ENCODE measurements at places on chromosomes 7 and 10. TPM values are rescaled to one million over a fixed set of nuclear protein-coding genes. Genes with fewer than 3 reads are reported as not detected.

- peak; percentile 69 for DNase-seq
Observed at GRCh38 chr10:101217450-101218281, 11.6 kb downstream of the LBX1 start.

DNA sequence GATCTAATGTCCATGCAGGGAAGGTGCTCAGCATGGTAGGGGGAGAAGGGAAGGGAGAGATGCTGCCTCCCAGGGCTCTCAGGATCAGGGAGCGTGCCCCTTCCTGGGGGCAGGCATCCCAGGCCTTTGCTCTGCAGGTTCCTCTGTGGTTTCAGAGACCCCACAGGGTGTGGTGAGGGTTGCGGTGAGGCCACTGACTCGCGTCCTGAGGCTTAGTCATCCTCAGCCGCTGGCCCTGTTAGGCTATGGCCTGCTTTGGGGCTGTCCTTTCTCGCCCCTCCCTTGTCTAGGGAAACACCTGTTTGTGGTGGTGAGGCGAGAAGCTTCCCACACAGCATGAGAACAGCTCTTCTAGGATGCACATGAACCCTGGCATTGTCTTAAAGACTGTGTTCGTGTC, 558.3 kb upstream of the FOXK1 start:
- DNase-seq = no peak

- DNase-seq = no peak
Observed at GRCh38 chr10:128952856-128953255, 514.2 kb upstream of the MGMT start.

Gene SFR1
- 12.1 TPM for total RNA-seq

DNA sequence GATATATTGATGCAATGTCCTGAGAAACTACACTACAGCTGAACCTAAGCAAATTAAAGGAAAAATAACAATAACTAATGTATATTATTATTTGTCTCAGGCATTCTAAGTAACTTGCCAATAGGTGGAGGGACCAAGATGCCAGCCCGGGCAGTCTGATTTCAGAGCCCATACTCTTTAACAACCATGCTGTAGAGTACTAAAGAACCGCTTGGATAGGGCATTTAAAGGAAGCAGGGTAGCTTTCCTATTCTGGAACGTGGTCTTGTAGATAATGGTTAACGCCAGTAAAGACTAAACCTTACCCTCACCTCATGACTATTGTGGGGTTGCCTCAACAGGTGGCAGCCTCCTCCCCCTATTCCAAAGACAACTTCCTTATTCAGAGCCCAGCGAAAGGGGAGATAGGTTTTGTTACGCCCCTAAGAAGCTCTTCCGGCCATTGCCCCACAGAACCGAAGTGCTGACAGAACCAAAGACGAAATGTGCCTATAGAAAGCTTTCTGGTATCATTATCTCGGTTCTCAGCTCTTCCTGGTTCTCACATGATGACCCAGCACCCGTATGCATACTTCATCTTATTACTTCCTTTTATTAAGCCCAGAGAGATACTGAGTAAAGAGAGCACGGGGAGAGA, 707 bp upstream of the C1GALT1 start:
- DNase-seq = peak; percentile 86

- no peak for DNase-seq
Observed at GRCh38 chr10:60461688-60462087, 72.0 kb upstream of the ANK3 start.

Gene CTAGE8
- total RNA-seq = 2.0 TPM

Gene NAT16
- total RNA-seq = not detected

GRCh38 chr7:75732764-75733630, 5.7 kb downstream of the HIP1 start:
- DNase-seq = no peak

Gene WDFY4
- total RNA-seq = 0.05 TPM

GRCh38 chr7:98204670-98205069, 6.6 kb upstream of the BHLHA15 start:
- no peak for DNase-seq

Gene ANKRD22
- total RNA-seq = 0.12 TPM

Gene SYT15B
- total RNA-seq = 0.12 TPM

DNA sequence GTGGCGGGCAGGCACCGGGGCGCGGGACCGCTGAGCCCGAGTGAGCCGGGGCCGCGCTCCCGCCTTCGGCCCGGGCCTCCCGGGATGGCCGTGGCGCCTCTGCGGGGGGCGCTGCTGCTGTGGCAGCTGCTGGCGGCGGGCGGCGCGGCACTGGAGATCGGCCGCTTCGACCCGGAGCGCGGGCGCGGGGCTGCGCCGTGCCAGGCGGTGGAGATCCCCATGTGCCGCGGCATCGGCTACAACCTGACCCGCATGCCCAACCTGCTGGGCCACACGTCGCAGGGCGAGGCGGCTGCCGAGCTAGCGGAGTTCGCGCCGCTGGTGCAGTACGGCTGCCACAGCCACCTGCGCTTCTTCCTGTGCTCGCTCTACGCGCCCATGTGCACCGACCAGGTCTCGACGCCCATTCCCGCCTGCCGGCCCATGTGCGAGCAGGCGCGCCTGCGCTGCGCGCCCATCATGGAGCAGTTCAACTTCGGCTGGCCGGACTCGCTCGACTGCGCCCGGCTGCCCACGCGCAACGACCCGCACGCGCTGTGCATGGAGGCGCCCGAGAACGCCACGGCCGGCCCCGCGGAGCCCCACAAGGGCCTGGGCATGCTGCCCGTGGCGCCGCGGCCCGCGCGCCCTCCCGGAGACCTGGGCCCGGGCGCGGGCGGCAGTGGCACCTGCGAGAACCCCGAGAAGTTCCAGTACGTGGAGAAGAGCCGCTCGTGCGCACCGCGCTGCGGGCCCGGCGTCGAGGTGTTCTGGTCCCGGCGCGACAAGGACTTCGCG, 534 bp downstream of the FZD9 start:
- no peak for DNase-seq

Gene PNLIP
- total RNA-seq = not detected

DNA sequence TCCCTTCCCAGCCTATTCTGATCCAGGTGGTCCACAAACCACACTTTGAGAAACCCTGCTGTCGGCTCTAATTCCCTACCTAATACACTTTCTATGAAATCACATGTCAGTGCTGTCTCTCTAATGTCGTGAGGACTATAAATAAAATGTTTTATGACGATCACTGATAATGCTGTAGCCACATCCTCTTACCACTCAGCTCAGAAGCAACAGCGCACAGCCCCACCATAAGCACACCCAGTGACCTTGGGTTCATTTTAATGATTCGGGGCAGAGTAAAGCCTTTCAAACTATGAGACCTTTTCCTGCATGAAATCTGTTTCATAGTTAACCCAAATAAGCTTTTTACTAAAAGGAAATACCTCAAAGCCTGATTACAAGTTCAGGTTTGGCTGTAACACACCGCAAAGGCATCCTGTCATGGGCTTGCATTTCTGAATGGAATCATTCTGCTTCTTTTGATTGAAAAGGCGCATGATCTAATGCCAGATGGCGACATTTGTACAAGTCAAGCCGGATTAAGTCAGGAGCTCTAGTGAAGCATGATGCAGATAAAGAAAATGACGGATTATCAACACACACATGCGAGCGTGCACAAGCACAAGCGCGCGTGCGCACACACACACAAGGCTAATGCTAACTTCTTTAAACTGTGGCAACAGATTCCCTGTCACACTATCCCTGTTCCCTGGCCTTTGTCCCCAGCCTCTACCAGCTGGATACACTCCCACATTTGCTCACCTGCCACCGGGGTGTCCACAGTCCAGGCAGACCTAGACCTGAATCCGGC, 180.5 kb upstream of the PDE1C start:
- DNase-seq = no peak

DNA sequence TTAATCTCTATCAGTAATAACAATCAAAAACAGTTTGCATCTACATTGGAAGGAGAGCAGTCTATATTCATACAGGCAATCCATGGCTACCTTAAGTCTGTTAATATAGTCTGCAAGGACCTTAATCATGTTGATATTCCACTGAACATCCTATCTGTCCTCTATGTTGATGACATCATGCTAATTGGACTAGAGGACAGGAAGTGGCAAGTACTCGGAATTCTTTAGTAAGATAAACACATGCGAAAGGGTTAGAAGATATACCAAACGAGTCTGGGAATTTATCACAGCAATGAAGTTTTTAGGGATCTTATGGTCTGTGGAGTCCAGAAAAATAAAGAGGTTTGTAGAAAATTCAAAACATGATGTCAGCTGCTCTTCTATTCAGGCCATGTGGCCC, 11.3 kb upstream of the SAMD9L start:
- DNase-seq = peak; percentile 1

GRCh38 chr7:78760620-78761355, 692.7 kb downstream of the MAGI2 start:
- no peak for DNase-seq

Gene WASHC2C
- 22.0 TPM for total RNA-seq

Gene AKR1C8
- not detected for total RNA-seq

Gene FAS
- total RNA-seq = 29.9 TPM

DNA sequence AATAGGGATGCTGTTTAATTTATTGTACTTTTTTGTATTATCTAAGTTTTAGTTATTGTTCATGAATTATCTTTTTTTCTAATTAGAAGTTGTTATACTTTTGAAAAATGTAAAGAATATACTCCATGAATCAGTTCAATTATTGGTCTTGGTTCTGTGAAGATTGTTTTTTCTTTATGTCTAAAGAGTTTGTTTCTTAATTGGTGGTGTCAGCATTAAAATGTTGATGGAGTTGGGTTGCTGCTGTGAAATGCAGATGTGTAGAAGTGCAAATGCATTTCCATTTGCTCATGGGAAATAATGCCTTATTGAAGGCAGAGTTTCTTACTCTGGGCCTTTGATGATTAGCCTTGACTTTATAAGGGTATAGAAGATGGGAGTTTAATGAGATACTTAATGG, 11.9 kb downstream of the NRG3 start:
- no peak for DNase-seq

DNA sequence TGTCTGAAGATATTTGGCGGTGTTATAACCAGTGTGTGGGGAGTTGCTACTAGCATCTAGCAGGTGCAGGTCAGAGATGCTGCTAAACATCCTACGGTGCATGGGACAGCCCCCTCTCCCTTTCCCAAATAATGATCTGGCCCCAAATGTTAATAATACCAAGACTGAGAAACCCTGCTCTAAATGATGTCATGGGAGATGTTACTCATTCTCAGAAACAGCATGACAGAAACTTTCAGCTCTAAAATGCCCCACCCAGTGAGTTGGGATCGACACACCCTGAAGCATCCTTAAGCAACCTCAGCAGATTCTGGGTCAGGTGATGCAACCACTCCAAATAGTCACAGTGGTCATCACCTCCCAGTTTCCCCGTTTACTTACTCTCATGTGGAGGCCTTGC, 108.8 kb upstream of the MPP7 start:
- DNase-seq = peak; percentile 62

DNA sequence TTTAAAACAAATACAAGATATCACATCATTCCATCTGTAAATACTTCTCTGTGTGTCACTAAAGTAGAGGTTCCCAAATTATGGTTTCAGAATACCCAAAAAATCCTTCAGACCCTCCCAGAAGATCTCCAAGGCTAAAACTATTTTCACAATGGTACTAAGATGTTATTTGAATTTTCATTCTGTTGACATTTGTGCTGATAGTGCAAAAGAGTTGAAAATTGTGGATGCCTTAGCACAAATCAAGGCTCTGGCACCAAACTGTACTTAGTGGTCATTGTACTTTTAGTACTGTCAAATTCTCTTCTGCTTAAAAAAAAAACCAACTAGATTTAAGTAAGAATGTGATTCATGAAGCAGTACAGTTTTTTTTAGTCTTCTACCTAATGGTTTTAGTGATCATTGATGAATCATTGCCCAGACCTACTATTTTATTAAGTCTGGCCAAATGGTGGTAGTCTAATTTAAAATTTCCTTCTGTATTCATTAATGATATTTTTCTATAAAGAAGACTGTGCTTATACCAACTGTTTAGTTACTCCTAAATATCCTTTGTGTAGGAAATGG, 50.5 kb downstream of the TPST1 start:
- DNase-seq = no peak

GRCh38 chr7:158267742-158268435, 319.7 kb downstream of the PTPRN2 start:
- DNase-seq = no peak

Gene IL2RA
- 989 TPM for total RNA-seq

Gene PVRIG
- total RNA-seq = 20.9 TPM

DNA sequence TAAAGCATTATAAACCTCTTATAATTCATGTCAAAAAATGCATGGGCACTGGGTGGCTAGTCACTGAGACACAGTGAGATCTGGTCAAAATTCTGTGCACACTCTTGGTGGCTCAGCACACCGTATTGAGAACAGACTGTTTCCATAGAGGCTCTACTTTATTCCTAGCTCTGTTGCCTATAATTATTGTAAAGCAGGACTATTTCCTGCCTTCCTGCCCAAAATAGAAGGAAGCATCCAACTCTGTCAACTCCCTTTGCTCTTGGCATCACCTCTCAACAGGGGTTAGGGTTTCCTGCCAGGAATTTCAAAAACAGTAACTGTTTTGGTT, 45.1 kb downstream of the PTN start:
- no peak for DNase-seq

DNA sequence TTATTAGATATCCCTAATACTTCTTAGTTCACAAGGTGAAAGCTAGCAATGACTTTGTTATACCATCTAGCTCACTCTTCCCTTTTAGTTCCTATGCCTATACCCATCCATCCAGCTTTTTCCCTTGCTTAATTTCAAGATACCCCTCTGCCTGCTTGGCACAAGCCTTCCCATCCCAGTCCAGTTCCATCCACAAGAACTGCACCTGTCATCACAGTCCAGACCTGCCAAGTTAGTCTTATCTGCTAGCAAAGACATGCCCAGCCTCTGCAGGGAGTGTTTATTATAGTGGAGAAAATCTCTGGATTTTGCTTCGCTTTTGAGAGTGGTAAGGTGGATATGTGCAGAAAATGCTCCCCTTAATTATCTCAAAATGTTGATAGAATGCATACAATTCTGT, 158.2 kb downstream of the ST7 start:
- DNase-seq = no peak

GRCh38 chr7:28956608-28957063, 1.5 kb downstream of the TRIL start:
- DNase-seq = peak; percentile 57

GRCh38 chr10:110495731-110496552, 1.8 kb upstream of the DUSP5 start:
- DNase-seq = peak; percentile 82

DNA sequence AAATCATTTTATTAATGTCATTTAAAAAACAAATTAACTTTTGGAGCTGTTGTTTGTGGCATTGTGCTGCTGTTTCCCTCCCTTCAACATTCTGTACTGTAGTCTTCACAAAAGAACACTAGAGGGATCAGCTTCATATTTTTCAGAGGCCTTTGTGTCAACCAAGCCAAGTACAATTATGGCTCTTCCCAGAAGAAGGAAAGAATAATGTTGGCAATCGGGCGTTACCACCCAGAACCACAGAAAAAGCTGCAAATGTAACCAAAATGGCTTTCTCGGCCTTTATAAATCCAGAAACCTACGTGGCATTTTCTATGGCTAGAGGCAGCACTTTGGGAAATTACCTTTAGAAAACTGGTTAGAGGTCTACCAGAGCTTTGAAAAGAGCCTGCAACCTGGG, 98.8 kb upstream of the COL1A2 start:
- no peak for DNase-seq
